ENCODE measurements at places on chromosomes 1 and 21.

DNA sequence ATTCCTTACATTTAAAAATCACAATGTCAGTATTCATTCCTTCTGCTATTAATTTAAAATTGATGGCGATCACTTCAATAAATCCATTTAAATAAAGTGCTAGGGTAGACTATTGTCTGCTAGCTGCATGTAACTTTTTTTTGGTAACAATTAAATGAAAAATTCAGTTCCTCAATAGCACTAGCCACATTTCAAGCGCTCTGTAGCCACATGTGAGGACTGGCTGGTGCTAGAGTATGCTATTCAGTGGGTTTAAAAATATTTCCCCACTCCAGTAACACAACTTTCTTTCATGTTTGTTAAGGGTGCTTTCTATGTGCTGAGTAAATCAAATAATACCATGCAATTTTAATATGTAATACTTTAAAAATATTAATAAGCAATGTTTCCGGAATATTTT lies 108.2 kb downstream of the LTN1 start:
- DNase-seq, result no peak

- no peak for DNase-seq
Observed at GRCh38 chr1:179589509-179589908, 2.1 kb upstream of the TDRD5 start.

- DNase-seq, result peak; percentile 36
Observed at GRCh38 chr1:184970691-184971161, 3.6 kb downstream of the NIBAN1 start.

GRCh38 chr1:1876335-1876930 lies 14.5 kb downstream of the GNB1 start:
- DNase-seq, result no peak

DNA sequence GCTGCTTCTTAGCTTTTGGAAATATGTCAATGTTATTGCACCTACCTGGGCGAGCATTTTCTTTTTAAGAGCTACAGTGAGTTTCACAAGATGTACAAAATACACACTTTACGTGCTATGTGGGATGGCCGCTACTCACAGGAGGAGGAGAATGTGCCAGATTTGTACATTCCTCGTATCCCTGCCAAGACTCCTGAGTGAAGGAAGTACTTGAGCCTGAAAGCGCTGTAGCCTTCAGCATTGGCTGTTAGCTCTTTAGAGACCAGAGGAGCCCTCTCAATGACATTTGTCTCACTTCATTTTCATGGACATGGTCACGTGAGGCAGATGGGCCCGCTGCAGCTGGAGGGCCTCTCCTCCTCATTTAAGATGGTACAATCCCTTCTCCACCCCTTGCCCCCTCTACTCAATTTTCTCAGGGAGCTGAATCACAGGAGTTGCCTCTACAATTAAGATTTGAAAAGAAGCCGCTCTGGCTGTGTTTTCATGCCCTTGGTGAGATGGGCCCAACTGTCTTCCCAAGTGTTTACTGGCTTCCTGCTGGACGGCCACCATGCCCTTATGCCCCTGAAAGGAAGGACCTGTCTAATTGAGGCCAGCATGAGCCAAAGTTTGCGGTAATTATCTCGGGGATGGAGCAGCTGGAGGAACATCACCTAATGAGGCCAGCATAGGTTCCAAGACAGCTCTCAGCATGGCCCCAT lies 442.6 kb downstream of the PRDM2 start:
- no peak for DNase-seq
